ENCODE measurements at places on chromosomes 2 and 18.
A peak's percentile ranks its signal among the peaks of the same experiment; 100 is the strongest.

DNA sequence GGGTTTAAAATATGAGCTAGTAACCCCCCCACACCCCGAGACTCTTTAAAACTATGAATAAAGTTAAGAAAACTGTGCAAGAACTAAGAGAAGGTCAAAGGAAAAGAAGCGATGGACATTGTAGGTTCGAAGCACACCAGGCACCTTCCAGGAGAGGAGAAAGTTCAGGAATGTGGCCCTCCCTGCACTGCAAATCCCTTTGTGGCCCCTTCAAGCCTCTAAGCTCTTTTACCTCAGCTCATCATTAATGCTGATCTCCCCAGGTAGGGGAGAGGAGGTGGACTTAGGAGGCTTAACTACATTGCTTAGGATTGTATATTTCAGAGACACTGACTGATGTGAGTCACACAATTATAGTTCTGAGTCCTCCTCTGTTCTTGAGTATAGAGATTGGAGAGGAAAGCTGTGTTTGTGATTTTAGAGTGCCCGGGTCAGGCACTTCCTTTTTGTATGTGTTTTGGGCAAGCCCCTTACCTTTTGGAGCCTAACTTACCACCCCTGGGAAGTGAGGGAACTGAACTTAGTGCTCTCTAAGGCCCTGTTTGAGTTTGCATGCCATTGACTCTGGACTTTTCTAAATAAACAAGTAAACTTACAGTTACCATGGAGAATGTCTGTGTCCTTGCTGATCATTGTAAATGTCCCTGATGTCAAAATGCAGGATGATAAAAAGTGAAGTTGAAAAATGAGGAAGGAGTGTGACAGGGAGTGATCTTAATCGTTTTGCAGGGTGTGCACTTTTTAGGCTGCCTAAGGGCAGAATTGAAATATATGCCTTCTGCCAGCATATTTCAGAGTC is 140.8 kb upstream of the ZEB2 start:
- no peak for DNase-seq

- no peak for DNase-seq
These were observed 30.3 kb downstream of the MGAT5 start for GRCh38 chr2:134284119-134284670.

GRCh38 chr18:59881728-59882656 is 17.8 kb upstream of the PMAIP1 start:
- peak; percentile 52 for DNase-seq

DNA sequence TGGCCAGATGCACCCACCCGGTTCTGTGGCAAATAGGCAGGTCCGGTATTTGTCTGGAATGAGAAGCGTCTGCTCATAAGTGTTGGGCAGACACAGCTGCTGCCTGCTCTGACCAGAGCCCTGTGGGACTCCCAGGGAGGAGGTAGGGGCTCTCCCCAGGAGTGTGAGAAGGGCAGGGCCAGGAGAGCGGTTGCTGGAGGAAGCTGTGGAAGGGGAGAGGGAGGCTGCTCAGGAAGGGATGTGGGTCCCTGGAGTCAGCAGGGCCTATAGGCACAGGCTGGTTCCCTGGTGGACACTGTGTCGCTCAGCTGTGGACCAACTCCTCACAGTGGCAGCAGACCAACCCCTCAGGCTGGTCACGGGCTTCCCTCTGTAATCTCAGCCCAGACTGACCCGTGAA is 109.2 kb downstream of the DYSF start:
- DNase-seq, result no peak

DNA sequence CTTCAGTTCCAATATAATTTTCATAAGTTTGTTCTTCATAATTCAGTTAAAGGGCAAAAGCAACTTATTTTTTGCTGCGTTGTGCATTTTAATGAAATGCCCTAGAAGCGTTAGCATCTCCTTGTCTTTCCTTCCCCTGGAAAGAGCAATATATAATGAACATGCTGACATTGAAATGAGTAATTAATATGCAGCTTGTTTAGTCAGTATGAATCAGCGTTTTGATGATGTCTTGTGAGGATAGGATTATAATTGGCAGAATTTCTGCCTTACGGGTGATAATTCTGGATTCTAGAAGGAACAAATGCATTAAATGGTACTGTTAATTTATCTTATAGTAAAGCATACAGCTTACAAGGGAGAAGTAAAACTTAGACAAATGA is 152.3 kb upstream of the MMADHC start:
- no peak for DNase-seq

GRCh38 chr2:229660391-229660790 is 54.0 kb downstream of the DNER start:
- DNase-seq, result no peak

GRCh38 chr2:52974127-52974526 is 793.5 kb upstream of the CHAC2 start:
- DNase-seq, result no peak

DNA sequence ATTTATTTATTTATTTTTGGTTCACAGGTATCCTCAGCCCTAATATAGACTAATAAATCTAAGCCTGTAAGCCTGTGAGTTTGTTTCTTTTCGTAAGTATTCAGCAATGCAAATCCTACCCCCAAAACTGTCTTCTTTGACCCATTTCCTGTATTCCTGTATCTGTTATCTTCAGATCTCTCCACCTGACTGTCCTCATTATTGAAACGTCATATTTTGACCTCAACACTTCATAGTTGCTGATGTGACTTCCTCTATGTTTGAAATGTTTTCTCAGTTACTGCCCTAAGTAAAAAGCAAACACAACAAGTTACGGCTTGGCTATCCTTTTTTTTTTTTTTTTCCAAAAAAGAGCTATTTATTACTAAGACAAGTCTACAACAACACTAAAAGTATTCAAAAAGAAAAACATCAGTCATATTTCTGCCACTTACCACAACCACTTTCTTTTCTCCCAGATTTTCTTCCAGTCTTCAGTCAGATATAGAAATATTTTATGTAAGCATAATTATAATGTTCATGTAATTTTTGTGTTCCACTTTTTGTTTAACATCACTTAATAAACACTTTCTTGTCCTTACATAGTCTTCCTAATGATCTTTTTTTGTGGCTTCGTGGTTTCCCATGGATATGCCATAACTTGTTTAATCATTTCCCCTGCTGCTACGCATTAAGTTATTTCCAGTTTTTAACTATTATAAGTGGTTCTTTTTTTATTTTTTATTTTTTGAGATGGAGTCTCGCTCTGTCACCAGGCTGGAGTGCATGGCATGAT is 45.0 kb upstream of the EML4 start:
- DNase-seq, result no peak

DNA sequence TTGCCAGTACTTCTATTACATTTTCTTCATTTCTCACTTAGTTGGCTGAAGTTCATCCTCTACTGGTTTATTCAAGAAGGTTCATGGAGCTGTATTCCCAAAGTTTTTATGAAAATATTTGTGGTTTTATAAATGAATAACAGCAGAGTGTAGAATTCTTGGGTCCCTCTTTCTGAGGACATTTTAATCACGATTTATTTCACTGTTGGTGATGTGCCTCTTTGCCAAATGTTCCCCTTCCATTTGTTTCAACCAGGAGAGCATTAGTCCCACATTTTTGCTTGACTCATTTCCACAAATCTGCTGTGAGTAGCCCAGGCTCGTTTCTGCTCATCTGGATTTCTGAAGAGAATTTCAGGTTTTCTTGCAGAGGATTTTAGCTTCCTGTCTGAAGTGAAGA is 20.8 kb downstream of the COPS7B start:
- no peak for DNase-seq

GRCh38 chr2:195538937-195539336 is 118.1 kb upstream of the SLC39A10 start:
- peak; percentile 53 for DNase-seq

GRCh38 chr2:84925724-84926376 is 20.4 kb downstream of the TMSB10 start:
- peak; percentile 100 for DNase-seq

DNA sequence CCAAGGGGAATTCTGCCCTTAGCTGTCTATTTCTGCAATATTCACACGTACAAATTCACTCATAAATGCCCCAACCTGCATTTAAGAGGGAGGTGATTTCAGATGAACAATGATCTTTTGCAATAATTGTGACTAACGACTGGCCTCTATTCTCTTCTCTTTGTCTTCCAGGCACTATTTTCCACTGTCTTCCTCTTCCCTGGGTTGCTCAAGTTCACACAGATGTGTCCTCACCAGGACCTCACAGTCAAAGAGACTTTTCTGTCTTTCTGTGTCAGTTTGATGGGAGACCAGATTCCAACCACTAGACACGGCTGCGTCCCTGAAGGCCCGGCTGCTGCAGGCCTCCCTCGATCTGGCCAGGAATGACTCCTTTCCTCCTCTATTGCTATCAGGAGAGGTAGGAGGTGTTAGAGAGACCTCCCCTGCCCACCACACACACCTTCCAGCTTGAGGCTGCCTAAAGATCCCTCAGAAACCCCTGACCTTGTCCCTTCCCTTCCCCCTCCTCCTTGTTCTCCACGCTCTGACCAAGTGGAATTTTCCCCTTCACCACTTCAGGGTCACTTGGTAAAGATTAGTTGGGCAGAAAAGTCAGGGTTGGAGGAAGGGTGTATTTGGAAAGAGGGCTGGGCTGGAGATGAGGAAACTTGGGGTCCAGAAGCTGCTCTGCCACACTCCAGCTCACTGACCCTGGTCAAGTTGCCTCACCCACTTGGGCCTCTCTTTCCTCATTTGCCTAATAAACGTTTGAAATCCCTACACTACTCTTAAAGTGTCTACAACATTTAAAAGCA is 109.2 kb upstream of the COPS8 start:
- DNase-seq, result no peak

DNA sequence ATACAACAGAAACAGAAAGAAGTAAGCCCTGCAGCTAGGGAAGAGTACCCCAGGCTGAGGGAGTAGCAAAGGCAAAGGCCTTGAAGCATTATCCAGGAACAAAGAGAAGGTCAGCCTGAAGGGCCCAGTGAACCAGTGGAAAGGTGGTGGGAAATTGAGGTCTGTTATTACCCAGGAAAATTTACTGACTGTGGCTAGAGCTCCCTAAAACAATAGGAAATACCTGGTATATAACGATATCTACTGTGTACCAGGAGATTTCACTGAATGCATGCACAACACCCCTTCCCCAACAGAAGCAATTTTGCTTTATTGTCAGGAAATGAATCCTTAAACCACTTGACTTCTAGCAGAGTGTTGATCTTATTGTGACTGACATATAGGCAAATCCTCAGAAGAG is 365.3 kb downstream of the ERBB4 start:
- no peak for DNase-seq

GRCh38 chr2:43634604-43635306 is 2.3 kb upstream of the PLEKHH2 start:
- no peak for DNase-seq

- no peak for DNase-seq
These were observed 89.9 kb downstream of the MAPK4 start for GRCh38 chr18:50649821-50650220.

DNA sequence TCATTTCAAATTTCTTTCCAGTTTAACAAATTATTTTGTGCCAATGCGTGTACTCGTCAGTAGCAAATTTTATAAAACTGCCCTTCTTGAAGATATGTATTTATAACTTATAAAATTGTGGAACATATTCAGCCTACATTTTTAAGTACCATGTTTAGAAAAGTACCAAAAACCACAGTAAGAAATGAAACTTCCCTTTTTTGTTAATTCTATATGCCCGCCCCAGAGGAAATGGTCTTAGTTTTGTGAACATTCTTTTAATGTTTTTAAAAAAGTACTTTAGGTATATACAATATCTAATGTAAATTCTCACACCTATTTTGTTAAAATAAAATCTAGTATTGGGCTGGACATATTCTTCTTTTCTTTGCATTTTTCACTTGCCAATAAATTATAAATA is 1.2 kb downstream of the UGT1A9 start:
- DNase-seq, result no peak

GRCh38 chr2:60964651-60965498 is 52.6 kb upstream of the PEX13 start:
- no peak for DNase-seq

GRCh38 chr18:68997845-68998244 is 200.0 kb downstream of the CCDC102B start:
- no peak for DNase-seq

GRCh38 chr2:20575935-20576597 is 74.8 kb downstream of the HS1BP3 start:
- DNase-seq, result no peak

DNA sequence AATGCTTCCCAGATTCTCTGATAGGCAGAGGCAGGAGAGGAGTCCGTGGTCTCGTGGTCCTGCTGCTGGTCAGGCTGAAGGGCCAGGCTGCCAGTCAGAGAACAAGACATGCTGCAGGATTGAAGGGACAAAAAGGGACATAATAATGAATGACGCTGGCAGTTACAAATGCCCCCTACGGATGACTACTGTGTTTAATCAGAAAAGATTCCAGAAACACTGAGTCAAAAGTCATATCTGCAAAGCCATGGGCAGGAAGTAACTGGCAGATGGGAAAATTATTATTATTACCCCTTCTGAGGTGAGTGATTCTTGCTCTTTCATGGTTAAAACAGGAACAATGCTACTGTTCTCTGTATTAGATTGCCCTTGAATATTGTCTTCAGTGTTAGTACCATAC is 19.0 kb downstream of the LCT start:
- no peak for DNase-seq

GRCh38 chr2:219998107-219998506 is 370.7 kb downstream of the SLC4A3 start:
- no peak for DNase-seq

DNA sequence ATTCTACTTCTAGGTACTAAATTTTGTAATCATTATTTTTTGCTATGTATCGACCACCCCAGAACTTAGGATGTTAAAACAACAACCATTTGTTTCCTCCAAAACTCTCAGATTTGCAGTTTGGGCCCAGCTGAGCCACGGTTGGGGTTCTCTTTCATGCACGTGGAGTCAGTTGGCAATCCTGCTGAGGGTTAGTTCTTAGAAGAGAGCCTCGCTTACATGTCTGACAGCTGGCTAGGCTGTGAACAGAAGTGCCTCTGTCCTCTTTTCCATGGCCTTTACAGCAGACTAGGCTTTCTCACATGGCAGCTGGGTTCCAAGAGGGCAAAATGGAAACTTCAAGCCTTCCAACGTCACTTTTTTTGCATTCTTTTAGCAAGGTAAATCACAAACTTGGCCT is 9.3 kb upstream of the RGPD4 start:
- no peak for DNase-seq

DNA sequence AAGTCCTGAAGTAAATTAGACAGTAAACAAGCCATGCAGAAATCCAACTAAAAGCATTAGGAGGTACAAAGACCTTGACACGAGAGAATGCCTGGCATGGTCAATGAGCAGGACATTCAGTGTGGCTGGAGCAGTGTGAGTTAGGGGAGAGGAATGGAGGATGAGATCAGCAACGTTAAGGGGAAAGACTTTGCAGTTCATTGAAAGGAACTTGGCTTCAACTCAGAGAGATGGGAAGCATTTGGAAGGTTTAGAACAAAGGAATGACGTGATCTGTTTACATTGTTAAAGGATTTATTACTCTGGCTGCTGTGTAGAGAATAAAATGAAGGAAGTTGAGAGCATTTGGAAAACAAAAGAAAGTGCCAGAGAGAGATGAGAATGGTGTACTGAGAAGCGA is 621.3 kb downstream of the XIRP2 start:
- DNase-seq, result no peak

DNA sequence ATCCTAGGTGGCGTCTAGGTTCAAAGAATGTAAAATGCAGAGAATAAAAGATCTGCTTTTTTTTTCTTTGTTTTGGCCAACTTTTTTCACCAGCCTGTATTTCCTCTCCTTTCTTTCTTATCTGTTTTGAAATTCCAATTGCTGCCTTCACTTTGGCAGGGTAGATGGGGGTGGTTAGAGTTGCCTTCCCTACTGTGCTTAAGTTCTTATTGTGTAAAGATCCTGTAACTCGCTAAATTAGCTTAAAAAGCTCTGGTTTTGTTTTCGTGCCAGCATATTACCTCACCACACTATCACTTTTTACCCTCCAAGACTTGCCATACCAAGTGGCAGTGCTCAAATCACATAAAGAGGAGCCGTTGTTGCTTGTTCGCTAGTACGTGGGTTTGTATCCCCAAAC is 921.7 kb downstream of the DPP10 start:
- DNase-seq, result no peak

Data from activated CD4-positive, alpha-beta memory T cell treated with anti-CD3 and anti-CD28 coated beads for 36 hours (primary cell).